ENCODE measurements at places on chromosomes 3 and 15.

- DNase-seq, result no peak
Measured at GRCh38 chr3:42851228-42851834, 24.3 kb downstream of the CYP8B1 start.

DNA sequence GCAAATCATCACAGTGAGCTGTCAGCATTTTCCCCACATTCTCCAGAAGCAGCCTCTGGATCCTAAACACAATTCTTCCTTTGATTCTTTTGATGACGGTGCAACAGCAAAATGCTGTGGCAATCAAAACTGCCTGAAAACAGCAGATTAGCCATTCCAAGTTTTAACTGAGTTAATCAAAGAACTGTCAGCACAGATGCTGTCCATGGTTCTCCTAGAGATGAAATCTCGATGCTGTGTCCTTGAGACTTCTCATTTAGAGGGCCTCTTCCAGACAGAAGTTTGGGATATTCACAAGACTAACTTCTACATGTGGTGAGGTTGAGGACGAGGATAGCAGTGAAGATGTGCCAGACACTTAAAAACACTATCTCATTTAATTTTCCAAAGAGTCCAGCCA is 50.4 kb upstream of the GYG1 start:
- DNase-seq, result no peak

GRCh38 chr3:138649134-138649533 is 40.6 kb downstream of the FAIM start:
- DNase-seq, result no peak

- DNase-seq, result no peak
Measured at GRCh38 chr3:73036694-73037591, 24.5 kb upstream of the EBLN2 start.

DNA sequence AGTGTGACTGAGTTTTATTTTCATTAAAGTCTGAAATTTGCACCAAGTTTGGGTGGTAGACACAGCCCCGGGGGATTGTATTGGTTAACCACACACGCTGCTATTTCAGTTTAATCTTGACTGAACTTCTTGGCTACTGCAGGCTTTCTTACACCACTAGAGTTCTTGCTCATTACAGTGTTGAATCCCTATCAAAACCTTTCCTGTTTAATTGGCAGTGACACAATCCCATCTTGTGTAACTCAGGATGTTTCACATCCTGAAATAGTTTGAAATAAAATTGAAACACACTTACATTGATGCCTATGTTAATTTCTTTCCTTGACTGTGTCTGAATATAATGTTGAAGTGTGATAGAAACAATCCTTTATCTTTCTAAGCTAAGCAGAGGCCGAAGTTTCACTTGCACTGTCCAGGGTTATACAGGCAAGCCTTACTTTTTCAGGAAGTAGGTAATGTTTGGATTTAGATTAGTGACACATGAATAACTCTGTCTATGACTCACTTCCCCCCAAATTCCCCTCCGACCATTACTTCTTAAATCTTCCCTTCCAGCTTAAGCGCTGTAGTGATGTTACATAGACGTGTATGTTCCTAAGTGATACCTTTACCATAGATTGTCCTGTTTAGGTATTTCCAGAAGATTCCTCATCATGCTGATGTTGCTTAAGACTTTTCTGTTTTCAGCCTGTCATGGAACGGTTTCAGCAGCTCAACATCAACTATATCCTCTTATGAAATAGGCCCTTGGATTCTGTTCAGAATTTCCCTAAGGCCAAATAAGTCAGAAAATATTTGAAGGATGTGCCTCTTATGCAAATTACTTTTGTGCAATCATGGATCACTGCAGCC is 16.8 kb downstream of the ATG7 start:
- peak; percentile 33 for DNase-seq

DNA sequence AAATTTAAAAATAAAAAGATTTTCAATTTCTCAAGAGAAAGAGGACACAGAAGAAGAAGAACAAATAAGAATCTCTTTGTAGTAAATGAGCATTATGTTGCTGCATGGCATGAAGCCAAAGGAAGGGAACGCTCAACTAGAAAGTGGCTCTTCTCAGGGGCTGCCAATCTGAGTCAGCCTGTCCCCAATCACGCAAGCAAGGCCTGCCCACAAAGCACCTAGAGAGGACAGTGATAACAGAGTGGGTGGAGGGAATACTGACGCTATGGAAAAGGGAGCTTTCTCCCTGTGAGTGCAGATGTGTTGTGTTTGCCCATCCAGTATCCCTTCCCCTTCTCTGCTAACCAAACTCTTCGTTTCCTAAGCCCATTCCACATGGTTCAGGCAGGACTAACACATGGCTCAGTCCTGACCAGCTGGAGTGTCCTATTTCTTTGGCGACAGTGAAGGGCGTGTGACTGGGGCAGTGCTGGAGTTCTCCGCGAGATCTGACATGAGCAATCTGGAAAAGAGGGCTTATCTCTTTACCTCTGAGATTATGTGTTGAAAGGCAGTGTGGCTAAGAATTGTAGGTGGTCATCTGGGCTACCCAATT is 14.2 kb downstream of the FBN1 start:
- DNase-seq, result no peak

DNA sequence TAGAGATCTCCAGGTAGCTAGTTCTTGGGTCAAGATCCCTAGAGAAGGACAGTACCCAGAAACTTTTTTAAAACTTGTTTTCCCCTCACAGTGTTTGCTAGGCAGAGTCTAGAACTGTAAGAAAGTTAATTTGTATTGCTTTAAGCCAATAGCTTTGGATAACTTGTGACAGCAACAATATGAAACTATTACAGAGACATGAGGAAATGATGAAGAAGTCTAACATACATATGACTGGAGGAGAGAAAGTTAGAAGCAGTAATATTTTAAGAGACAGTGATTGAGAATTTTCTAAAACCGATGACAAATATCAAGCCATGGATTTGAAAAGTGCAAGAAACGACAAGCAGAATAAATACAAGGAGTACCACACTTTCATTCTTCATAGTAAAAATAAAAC is 10.0 kb downstream of the HMG20A start:
- no peak for DNase-seq

GRCh38 chr3:169597083-169597609 is 66.4 kb downstream of the MECOM start:
- DNase-seq, result no peak

- no peak for DNase-seq
Measured at GRCh38 chr3:31413515-31413914, 119.2 kb upstream of the STT3B start.

GRCh38 chr15:74749832-74750231 is 1.2 kb downstream of the CYP1A2 start:
- no peak for DNase-seq

- no peak for DNase-seq
Measured at GRCh38 chr3:141881702-141882101, 5.3 kb downstream of the ATP1B3 start.

- DNase-seq, result peak; percentile 28
Measured at GRCh38 chr15:55250392-55250791, 39.2 kb downstream of the RAB27A start.

DNA sequence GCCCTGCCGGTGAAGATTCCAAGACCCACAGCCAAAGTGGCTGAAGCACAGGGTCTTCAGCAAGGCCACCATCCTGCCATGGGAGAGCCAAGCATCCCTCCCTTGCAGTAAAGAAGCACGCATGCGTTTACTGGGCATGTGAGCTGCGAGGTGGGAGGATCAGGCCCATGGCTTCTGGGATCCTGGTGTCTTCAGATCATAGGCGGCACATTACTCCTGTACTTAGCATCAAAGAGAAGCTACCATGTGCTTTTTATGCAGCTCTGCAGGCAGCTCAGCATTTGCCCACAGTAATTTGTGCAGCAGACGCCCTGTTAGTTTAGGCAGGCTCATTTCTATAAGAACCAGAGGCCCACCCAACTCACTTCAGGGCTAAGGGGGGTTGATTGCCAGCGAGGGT is 45.7 kb downstream of the IDH2 start:
- DNase-seq, result no peak

DNA sequence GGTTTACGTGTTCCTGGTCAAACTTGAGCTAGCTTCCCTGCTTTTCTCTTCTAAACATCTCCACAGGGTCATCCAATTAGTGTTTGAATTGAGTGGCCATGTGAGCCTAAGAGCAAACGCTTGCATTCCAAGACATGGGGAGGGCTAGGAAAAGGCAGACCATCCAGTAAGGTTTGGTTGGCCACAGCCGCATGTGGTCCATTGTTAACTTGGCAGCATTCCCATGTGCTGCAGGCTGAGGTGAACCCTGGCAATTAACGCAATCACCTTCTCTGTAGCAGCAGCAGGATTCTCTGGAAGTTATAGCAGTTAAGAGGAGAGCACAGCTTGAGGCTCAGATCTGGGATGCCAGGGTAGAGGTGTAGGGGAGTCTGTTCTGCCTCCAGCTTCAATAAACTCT is 502.2 kb upstream of the LMCD1 start:
- no peak for DNase-seq

DNA sequence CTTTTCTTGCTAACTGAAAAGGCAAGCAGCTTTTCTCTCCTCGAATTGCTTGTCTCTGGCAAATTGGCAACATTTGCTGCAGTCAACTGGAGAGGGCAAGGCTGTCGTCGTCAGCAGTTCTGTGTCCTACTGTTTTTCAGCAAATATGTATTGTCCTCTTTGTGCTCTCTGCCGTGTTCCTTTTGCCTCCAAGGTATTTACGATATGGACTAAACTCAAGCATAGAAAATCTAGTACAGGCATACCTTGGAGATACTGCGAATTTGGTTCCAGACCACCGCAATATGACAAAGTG is 558 bp upstream of the SLC30A4 start:
- DNase-seq, result no peak

DNA sequence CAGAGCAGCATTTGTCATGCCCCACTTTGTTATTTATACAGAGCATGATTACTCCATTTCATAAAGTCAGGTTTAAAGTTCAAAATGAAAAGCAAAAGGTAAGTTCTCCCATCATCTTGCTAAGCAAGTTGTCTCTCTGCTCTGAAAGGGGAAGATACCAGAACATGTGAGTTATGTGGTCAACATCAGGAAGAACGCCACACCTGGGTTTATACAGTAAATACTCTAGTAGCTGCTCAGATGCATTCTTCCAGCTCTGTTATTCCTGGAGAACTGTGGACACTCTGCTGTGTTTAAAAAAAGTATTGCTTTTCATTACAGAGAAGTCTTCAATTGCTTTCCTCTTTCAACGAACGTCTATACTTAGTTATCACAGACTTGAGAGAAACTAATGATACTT is 145.7 kb downstream of the PLCL2 start:
- no peak for DNase-seq

DNA sequence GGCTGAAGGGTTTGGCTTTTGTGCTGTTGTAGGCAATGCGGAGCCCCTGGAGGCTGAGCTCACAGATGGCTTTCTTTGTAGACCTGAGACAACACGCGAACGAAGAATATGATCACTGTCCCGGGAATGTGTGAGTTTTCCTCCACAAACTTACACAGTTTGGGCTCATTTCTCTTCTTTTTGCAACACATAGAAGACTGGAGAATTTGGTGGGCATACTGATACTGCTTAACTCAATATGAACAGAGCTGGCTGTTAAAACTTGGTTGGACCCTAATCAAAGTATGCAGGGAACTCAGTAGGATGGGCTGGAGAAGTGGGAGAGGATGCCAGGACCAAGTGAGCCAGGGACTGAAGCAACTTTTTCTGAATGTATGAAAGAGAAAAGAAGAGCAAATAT is 12.2 kb upstream of the RFC4 start:
- DNase-seq, result no peak

- DNase-seq, result no peak
Measured at GRCh38 chr15:100919481-100920405, 586 bp downstream of the LRRK1 start.

GRCh38 chr3:177050501-177051237 is 146.6 kb downstream of the TBL1XR1 start:
- DNase-seq, result no peak

- no peak for DNase-seq
Measured at GRCh38 chr3:97673357-97673997, 91.1 kb upstream of the ARL6 start.

- no peak for DNase-seq
Measured at GRCh38 chr3:36792342-36792741, 28.0 kb upstream of the DCLK3 start.

- DNase-seq, result no peak
Measured at GRCh38 chr3:33722191-33722590, 4.1 kb upstream of the CLASP2 start.

DNA sequence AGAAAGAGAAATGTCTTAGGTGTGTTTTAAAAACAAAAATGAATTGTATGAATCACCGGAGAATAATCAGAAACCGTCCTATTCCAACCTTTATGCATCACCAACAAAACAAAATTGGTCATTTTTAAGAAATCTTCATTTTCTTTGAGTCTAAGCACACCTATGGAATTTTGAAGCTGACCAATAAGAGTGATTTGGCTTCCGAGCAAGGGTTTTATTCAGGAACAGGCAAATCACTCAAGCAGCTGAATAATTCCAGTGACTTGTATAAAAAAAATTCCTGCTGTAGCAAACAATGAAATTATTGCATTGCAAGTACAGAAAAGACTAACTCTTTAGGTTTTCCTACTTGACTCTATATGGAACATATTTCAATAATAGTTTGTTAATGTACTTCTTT is 83.8 kb upstream of the FNDC3B start:
- DNase-seq, result no peak

DNA sequence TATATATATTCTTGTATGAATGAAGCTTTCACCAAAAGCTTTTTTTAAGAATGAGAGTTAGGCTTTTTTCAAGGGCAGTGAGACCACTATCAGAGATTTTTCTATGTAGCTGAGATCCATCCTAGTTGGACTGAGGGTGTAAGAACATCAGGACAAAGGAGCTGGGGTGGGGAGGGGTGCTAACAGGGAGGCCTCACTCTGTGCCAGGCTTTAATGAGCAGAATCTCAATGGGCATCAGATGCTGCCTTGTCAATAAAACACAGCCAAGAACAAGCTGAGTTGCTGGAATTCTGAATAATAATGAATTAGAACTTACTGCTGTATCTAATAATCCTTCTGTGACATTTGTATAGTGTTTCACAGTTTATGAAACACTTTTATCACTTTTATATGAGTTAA is 41.4 kb upstream of the USP3 start:
- no peak for DNase-seq

- DNase-seq, result no peak
Measured at GRCh38 chr3:16090024-16090423, 84.5 kb upstream of the GALNT15 start.

GRCh38 chr3:126938520-126939337 is 44.2 kb upstream of the PLXNA1 start:
- DNase-seq, result no peak

GRCh38 chr3:53162672-53163443 is 1.8 kb downstream of the PRKCD start:
- DNase-seq, result peak; percentile 75

DNA sequence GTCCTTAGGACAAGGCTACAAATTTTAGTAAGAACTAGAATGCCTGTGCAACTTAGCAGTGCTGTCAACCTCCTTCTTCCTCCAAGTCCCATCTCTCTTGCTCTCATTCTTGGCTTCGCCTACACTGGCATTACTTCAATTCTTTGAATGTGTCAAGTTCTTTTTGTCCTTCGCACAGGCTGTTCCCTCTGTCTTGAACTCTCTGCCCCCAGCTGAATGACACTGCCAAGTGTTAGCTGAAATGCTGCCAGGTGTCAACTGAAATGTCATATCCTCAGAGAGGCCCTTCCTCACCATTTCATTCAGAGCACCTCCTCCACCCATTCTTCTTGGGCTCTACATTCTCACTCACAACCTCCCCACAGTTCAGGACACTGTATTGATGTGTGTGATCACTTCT is 48.8 kb upstream of the PSMD6 start:
- DNase-seq, result no peak

GRCh38 chr3:10998542-10998941 is 6.0 kb downstream of the SLC6A1 start:
- DNase-seq, result no peak

All from CD4-positive, alpha-beta T cell treated with Interleukin-15 for 1 hour (primary cell).